Mesothelial cell of epicardium (in vitro differentiated cells): ENCODE measurements at places on chromosomes 5 and 9.

DNA sequence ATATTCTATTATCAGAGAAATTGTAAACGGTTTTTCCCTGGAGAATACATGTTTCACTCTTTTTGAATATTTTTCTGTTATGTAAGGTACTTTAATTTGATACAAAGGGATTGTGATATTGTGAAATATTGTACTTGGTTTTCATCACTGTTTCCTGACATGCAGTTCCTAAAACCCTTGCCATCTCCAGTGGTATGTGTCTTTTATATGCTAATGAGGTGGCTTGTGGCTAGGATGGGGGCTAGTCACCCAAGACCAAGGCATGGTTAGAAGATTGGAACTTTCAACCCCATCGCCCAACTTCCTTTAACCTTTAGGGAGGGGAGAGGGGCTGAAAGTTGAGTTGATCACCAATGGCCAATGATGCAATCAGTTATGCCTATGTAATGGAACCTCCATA, 160.6 kb downstream of the TAF11L14 start:
- DNase-seq, result no peak

- no peak for DNase-seq
These were observed 57.8 kb downstream of the NDUFAF2 start for GRCh38 chr5:61002611-61003355.

DNA sequence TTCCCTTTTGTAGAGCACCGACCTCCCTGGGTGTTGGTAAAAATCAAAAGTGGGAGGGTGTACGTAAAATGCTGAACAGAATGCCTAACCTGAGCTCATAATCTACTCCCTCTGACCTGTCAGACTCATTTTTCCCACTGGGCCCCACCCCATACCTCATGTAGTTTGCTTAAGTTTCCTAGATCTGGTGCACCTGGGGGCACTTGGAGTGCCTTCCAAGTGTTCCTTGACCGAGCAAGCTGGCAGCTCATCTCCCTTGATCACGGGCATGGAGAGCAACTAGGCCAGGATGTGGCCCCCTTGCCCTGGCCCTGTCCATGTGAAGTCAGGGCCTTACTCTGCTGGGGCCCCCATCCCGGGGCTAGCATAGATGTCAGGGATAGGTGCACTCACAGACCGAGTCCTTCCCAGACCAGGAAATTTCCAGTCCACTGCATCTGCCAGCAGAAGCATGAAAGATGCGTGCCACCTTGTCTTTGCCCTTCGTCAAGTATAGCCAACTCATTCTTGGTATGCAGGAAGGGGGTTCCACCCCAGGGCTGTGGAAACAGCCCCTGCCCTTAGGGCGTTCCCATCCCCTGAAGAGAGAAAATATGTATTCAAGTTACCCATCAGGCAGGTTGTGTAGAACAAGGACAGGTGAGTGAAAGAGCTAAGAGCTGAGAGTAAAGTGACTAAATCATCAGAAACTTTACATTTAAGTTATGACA, 41.9 kb downstream of the SLC22A5 start:
- DNase-seq, result no peak

GRCh38 chr5:97877588-97877987, 694.5 kb upstream of the RIOK2 start:
- no peak for DNase-seq

- DNase-seq, result no peak
These were observed 8.6 kb upstream of the PITX1 start for GRCh38 chr5:135042595-135042994.

DNA sequence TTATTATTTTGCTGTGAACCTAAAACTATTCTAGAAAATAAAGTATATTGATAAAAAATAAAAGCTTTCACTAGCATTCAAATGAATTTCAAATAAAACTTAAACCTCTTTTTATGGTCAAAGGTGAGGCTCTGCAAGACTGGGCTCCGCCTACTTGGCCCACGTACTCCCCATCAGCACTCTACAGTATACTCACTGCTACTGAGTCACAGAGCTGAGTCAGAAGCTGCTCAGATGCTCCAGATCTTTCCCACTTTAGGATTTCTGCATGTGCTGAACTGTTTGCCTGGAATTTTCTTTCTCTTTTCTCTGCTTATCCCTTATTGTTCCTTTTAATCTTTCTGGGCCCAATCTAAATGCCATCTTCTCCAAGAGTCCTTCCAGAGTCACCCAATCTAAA, 331.9 kb upstream of the CCNG1 start:
- DNase-seq, result no peak

DNA sequence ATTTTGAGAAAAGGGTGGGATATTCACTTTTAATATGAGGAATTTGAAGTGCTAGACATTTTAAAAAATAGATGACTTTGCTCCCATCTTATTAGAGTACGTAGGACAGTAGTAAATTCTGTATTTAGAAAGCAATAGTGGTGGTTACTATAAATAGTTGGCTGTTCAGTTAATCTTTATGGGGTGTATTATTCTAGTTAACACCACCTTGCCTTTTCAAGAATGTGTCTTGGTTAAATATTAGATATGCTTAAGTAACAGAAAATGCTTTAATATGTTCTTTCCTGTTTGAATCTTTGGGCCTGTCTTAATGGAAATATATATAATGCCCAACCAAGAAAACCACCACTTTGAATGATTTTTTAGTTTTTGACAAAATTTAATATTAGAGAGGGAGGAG, 608.7 kb upstream of the FAM174A start:
- no peak for DNase-seq

DNA sequence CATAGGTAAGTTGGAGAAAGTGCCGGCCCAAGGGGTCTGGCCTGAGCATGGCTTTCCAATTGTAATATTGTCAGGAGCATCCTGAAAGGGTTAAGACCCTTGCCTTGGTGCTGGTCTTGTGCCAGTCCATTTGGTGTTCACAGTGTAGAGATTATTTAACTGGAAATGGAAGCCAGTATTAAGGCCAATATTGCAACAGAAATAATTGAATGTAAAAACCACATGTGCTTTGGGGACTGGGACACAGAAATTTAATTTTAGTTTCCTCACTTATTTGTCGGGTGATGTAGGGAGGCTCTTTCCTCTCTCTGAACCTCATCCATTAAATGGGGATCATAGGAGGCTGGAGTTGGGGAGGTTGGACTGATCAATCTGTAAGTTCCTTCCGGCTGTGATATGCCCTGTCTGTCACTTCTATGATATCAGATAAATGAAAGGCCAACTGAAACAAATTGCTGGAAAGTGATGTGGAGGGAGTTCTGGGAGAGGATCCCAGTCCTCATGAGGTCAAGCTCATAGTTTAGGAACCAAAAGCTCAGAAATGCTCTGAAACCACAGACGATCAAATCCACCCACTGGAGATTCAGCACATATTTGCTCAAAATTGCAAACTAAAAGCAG, 54.8 kb upstream of the COL15A1 start:
- no peak for DNase-seq

DNA sequence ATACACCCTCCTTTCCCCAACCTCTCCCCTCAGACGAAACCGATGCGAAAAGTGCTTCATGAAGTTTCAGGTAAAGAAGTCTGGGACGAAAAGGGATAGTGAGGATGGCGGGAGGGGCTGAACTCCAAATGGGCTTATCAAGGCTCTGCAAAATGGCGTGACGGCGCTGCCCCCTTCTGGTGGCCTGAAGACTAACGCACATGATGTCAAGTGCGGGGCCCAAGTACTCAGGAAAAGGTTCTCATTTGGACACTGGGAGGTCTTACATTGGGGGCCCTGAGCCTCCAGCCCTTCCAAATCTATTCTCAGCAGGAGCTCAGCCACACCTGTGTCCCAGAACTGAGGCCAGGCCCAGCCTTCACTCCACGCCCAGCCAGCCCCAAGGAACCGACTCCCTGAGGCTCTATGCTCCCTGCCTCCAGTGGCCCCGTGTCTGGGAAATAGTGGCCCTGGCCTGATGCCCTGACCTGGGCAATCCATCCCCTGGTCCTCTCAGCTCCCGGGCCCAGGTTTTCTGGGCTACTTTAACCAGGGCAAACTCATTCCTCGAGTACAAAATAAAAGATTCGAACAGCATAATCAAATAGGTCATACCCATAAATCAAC, 119.9 kb downstream of the KCNIP1 start:
- no peak for DNase-seq

- DNase-seq, result no peak
These were observed 31.4 kb downstream of the ACTBL2 start for GRCh38 chr5:57450991-57451876.

DNA sequence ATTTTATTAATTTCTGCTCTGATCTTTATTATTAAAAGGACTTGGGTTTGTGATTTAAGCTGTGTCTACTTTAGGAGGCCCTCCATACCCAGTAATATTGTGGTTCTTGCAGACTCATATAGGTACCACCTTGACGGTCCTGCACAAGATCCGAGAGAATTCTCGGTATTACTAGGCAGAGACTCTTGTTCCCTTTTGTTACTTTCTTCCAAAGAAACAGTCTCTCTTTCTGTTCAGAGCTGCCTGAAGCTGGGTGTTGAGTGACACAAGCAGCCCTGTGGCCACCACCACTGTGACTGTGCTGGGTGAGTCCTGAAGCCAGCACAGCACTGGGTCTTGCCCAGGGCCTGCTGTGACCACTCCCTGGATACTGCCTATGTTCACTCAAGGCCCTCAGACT, 666.6 kb downstream of the SEMA5A start:
- no peak for DNase-seq

GRCh38 chr5:44605926-44606325, 202.8 kb upstream of the MRPS30 start:
- no peak for DNase-seq

DNA sequence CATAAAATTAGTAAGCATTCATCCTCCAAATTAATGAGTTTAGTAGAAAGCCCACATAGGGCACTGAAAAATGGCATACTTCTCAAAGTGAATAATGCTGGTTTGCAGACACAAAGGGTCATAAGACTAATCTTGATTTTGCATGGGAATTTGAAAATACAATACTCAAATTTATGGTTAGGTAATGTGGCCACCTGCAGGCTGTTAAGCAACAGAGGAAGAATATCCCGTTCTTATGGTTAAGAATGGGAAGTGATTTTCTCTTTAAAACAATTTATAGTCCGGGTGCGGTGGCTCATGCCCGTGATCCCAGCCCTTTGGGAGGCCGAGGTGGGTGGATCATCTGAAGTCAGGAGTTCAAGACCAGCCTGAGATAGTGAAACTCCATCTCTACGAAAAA, 9.4 kb upstream of the PLCXD3 start:
- DNase-seq, result no peak

DNA sequence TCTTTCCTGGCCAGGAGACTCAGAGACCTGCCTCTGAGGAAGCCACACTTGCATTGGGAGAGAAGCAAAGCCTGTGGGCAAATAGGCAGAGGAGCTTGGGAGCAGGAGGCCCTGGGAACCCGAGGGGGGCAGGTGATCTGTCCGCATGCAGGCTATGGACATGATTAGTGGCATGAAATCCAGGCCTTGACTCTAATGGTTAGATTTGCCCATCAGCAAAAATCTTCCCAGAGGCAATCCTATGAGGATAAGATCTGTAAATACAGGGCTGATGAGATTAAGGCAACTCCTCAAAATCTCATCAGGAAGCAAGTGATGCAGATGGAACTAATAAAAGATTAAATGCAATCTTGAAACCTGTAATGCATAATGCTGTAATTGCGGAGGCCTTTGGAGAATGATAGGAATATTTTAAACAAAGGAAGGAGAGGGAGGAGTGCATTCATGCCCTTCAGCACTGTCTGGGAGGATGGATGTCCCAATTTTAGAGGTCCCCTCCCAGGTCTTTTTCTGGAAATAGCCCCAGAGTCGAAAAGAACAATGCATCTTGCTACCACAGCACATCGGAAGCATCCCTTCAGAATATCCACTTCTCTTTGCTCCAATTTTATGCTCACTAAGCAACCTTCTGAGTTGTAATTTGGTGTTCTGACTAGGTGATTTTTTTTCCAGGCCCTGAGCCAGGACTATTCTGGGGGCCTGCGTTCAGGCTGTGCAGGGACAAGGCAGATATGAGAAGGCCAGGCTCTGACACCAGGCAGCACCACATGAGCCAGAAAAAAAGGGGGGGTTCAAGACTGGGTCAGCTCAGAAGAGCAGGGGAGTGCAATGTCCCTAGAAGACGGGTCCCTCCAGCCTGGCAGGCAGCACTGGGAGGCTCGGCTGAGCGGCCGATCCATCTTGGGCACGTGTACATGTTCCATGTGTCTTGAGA, 66.5 kb downstream of the MED10 start:
- DNase-seq, result no peak

DNA sequence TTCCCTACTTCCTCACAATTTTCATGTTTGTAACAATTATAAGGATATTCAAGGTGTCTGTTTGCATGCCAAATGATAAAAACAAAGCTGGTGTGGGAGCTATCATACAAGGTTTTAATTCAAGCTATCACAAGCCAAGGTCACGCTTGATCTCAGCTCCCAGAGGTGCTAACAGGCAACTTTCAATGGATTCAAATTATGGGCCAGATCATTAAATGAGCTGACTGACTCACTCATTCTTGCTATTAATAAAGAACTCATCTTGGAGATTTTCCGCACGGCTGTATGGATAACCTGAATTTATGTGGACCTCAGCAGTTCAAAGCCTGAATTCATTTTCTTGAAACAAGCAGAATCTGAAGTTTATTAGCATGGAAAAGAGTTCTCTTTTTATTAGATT, 267.3 kb upstream of the CDH6 start:
- no peak for DNase-seq
